ENCODE measurements at places on chromosomes 5 and 9.
A peak's percentile ranks its signal among the peaks of the same experiment; 100 is the strongest.

GRCh38 chr5:149186506-149186905 is 45.2 kb downstream of the ABLIM3 start:
- DNase-seq: no peak

- DNase-seq: no peak
Measured at GRCh38 chr5:54868511-54869483, 116.6 kb downstream of the ESM1 start.

DNA sequence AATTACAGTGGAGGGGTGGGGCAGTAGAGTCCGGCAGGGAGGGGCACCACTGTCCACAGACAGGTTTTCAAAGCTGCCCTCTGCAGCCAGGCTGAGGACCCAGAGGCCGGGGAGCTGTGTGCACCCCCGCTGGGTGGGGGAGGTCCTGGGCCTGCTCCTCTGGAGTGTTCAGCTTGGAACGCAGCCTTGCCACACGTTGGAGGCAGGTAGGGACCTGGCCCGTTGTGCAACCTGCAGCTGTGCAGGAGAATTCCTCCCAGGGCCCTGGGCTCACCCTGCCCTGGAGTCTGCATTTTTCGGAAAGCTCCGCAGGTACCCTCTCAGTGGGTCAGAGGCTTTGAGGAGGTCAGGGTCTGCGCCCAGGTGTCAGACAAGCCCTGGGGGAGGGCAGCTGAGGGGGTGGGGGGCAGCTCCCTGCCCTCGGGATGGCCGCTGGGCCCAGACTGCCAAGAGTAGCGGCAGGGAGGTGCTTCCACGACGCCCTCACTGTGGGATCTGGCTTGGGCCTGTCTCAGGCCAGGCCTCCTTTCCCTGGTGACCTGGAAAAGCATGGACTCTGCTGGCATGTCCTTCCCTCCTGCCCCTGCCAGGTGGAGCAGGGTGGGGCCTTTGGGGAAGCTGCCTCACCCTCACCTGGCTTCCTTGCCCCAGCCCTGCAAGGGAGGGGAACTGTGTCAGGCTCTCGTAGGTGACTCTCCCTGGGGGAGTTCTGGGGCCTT is 29.5 kb downstream of the RXRA start:
- no peak for DNase-seq

GRCh38 chr5:1386274-1386717 is 41.4 kb upstream of the CLPTM1L start:
- no peak for DNase-seq

- no peak for DNase-seq
Measured at GRCh38 chr9:9949978-9950377, 662.8 kb downstream of the PTPRD start.

DNA sequence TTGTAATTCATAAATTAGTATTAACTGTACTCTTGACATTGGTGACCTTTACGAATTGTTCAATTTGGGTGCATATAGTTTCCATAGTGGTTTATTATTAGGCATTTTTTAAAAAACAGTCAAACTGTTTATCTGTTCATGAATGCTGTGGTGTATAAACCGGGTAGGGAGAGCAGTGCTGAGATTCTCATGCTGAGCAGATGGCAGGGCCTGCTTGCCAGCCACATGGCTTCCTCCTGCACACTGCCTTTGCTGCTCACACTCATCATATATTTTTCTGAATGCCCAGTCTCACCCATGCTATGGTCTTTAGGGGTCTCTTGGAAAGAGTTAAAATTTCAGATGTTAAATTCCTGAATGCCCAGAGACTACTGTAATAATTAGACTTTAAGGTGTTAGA is 40.8 kb downstream of the NNT start:
- DNase-seq: no peak

DNA sequence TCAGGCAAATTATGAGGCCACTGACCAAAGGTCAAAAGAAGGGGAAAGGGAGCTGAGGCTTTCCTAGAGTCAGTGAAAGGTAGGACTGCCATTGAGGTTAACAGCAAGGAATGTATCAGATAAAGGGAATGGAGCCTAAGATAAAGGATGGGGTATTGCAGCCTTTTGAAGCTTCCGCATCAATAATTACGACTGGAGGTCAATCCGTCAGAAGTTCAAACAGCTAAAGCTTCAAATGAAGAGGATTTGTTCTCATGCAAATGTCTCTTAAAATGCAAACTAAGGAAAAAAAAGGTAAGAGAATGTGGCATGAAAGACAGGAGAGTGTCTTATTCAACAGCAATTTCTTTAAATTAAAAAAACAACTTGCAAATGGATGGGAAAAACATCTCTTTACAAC is 341.1 kb upstream of the RGMB start:
- DNase-seq: no peak

DNA sequence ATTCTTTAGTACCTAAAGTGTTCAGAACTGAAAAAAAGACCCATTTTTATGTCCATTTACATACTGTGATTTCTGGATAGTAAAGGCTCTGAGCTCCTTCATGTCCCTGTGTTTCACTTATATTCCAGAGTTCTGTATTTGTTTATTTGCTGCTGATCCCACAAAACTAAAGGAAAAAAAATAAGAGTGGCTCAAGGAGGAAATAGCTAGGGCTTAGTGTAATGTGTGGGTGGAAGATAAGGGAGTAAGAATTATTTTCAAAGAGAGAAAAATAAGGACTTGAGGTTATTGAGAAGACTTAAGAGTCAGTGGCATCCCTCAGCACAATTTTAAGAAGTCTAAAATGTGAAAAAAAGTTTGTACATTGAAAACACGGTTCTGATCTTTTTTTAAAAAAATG is 46.0 kb downstream of the ENTREP1 start:
- DNase-seq: no peak

DNA sequence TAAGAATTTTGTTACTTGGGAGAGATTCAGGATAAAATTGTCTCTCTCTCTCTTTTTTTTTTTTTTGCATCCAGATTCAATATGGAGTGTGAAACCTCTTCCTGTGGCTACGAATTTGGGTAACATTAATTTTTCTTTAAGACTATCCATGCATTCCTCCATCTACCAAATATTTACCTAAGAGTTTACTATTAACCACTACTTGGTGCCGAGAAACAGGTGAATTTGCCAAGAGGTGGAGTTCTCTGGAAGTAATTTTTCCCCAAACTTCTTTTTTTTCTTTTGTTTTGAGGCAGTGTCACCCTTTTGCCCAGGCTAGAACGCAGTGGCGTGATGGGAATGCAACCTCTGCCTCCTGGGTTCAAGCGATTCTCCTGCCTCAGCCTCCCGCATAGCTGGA is 206.3 kb upstream of the VLDLR start:
- DNase-seq: no peak

DNA sequence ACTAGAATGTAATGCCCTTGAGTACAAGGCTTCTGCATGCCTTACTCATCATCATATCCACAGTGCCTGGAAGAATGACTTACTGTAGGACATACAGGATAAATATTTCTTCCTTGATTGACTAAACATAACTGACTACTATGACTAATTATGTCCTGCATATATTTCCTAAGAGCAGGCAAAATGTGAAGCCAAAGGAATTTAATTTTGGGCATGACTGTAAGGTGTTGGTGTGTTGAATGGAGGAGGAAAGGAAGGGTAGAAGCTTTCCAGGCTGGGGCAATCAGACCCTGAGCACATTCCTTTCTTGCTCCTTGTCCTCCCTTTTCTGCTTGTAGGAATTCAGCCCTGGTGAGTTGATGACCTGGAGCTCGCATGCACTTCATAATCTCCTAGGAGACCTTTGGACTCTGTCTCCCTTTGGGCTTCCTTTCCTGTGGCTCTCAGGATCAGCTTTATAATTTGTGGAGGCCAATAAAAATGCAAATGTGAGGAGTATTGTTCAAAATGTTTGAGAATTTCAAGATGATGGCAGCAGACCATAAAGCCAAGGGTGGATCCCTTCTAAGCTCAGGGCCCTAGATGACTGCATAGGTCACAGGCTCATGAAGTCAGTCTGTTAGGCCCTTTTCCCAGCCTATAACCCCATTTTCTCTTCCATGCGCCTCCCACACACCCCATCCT is 174.0 kb downstream of the HMHB1 start:
- DNase-seq: no peak

- DNase-seq: no peak
Measured at GRCh38 chr5:132370181-132370970, 866 bp downstream of the SLC22A5 start.

DNA sequence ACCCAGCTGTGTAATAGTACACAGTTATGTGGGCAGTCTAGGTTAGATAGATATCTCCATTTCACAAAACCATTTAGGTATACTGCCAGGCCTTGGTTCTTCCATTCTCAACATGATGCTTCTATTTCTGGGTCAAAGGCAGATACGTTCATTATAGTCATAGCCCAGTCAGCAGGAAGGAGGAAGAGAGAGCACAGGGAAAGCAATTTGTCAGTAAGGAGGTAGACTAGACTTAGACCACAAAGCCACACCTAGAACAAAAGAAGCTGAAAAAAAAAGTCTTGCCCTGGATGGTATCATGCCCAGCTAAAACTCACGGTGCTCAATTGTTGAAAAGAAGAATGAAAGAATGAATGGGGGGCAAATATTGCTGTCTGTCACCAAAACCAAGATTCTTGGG is 7.6 kb downstream of the INVS start:
- DNase-seq: no peak

DNA sequence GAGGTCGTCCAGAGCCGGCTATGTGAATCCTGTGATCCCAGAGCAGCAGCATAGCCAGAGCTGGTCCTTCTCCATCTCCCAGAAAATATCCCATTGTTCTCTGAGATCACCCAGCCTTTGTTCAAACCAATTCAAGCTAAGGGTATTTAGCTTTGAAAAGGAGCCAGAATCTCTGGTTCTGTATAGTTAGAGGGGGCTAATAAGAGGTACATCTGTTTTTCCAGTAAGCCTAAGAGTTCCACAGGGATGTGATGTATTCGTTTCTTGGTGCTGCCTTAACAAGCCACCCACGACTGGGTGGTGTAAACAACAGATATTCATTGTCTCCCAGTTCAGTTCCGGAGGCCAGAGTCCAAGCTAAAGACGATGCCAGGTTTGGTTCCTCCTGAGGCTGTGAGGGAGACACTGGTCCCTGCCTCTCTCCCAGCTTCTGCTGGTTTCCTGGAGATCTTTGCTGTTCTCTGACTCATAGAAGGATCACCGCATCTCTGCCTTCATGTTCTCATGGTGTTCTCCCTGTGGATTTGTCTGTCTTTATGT is 344.8 kb downstream of the MTRR start:
- DNase-seq: peak; percentile 34

DNA sequence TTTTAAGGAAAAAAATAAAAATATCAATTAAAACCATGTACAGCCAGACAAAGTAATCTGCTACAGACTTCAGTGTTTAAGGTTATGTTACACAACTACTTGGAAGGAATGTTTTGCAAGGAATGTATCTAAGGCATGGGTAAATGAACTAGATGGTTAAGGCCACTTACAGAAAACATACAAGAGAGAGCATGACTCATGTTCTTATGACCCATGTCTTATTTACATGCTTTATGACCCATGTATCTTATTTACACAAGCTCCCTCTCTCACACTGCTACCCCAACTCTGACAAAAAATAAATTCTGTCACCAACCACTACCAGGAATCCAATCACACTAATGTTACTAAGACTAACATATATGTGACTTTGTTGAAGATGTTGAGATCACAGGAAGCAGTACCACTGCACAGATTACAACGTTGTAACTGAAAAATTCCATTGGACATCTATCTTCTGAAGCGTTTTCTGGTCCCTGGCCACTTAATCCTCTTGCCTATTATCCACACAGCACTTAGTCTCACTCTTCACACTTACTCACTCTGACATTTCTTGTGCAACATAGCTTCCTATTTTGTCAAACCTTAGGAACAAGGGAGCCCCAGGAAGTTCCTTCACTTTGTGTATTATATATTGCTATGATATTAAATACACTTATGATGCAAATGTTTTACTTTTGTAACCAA is 1630.1 kb upstream of the C9orf72 start:
- no peak for DNase-seq

GRCh38 chr5:159412284-159413046 is 82.2 kb upstream of the IL12B start:
- DNase-seq: no peak

DNA sequence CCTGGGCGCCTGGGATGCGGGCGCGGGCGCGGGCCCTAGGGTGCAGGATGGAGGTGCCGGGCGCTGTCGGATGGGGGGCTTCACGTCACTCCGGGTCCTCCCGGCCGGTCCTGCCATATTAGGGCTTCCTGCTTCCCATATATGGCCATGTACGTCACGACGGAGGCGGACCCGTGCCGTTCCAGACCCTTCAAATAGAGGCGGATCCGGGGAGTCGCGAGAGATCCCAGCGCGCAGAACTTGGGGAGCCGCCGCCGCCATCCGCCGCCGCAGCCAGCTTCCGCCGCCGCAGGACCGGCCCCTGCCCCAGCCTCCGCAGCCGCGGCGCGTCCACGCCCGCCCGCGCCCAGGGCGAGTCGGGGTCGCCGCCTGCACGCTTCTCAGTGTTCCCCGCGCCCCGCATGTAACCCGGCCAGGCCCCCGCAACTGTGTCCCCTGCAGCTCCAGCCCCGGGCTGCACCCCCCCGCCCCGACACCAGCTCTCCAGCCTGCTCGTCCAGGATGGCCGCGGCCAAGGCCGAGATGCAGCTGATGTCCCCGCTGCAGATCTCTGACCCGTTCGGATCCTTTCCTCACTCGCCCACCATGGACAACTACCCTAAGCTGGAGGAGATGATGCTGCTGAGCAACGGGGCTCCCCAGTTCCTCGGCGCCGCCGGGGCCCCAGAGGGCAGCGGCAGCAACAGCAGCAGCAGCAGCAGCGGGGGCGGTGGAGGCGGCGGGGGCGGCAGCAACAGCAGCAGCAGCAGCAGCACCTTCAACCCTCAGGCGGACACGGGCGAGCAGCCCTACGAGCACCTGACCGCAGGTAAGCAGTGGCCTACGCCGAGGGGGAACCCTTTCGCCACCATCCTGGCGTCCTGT is at the start of gene EGR1:
TSS of gene EGR1 (plus strand) at position 219 of the 864 bp plus-strand sequence. CDS start at position 502, 283 bp downstream.
- peak; percentile 97 for DNase-seq

GRCh38 chr9:127873223-127873691 is 4.2 kb downstream of the AK1 start:
- peak; percentile 59 for DNase-seq

DNA sequence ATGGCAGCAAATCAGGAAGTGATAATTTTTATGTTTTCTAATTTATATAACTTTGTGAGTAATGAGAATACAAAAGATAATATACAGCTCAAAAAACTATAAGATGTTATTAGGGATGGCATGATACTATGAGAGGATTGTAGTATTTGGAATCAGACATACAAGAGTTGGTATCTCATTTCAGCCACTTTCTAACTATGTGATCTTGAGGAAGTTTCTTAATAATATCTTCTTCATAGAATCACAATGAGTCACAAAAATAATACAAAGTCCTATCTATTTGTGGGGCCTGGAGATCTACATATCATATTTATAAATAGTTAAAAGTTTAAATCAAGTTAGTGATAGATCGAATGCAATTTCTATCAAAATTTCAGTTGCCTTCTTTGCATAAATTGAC is 23.7 kb upstream of the TMED7 start:
- no peak for DNase-seq

- no peak for DNase-seq
Measured at GRCh38 chr9:127700594-127701255, 6.1 kb upstream of the CFAP157 start.

- no peak for DNase-seq
Measured at GRCh38 chr5:4730279-4730678, 409.9 kb upstream of the ADAMTS16 start.

DNA sequence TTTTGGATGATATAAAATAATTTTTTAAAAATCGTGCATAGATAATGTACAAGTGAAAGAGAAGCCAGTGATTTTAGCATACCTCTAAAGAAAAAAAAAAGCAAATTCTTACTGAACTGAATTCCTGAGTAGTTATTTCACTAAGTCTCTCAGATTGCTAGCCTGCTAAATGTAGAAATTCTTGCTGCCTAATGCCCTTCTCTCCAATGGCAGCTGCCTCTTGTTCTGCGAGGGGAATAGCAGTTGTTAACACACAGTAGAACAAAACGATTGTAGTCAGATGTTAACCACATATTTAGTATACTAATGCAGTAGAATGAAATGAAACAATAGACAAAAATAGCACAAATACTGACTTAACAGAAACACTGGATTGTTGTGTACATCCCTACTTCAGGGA is 26.8 kb downstream of the SMAD5 start:
- DNase-seq: no peak

All from putamen (tissue), 1 donor.